ENCODE measurements at places on chromosomes 7 and 10.

GRCh38 chr10:113180401-113181154, 230.5 kb downstream of the TCF7L2 start:
- DNase-seq: no peak

- DNase-seq: no peak
These were observed 30.9 kb upstream of the DKK1 start for GRCh38 chr10:52283174-52283573.

GRCh38 chr7:19999681-20000080, 217.5 kb downstream of the MACC1 start:
- DNase-seq: no peak

DNA sequence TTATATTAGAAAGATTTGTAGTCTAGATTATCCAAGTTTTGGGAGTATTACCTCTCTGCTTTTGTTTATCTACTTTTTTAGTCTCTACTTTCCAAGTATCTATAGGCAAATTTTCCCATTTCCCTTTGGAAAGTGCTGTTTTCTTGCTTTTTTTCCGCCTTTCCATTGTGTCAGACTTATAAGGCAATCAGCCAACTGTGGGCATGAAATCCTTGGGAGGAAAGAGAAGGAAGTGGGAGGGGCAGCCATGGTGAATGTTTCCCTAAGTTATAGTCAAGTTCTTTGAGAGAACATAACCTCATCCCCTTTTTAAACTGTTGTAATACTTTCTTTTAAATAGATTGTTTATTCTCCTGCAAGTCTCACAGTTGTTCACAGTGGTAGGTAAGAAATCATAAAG, 52.6 kb downstream of the PTEN start:
- no peak for DNase-seq

DNA sequence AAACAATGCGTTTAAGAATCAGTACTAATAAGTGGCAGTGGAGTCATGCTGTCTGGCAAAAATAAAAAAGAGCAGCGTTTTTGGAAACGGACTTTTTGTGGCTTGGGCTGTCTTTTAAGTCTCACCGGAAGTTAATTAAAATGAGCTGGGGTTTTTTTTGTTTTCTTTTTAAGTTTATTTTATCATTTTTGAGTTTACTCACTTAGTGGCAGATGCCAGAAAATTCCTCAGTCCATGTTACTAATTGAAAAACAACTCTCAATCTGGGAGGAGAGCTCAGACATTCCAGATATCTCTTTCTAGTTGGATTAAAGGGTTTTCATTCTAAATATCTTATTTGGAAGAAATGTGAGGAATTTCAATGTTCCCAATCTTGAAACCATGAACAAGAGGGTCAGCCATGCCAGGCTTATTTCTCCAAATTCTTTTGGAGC, 133.8 kb upstream of the AGR3 start:
- no peak for DNase-seq

DNA sequence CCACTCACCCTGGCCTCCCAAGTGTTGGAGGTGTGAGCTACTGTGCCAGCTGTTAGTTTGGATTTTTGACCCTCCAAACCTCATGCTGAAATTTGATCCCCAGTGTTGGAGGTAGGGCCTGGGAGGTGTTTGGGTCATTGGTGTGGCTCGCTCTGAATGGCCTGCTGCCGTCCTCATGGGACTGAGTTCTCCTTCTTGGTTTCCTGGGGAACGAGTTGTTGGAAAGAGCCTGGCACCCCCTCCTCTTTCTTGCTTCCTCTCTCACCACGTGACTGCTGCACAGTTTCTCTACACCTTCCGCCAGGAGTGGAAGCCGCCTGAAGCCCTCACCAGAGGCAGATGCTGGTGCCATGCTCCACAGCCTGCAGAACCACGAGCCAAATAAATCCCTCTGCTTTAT, 253.5 kb downstream of the PHTF2 start:
- no peak for DNase-seq

DNA sequence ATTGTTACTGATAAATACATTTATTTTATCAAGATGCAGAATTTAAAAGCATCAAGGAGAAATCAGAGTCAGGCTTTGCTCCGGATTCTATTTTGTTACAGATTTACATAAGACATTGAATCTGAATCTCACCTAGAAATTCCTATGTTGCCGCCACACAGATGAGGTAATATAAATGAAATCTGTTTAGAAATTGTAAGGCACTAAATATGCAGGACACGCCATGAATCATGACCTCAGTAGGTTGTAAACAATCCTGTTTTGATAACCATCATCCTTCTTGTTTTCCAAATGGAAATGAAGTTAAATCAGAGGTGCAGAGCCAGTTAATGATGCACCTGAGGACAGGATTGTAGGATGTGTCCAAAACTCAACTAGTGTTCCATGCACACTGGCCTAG, 778.0 kb downstream of the MAGI2 start:
- no peak for DNase-seq

DNA sequence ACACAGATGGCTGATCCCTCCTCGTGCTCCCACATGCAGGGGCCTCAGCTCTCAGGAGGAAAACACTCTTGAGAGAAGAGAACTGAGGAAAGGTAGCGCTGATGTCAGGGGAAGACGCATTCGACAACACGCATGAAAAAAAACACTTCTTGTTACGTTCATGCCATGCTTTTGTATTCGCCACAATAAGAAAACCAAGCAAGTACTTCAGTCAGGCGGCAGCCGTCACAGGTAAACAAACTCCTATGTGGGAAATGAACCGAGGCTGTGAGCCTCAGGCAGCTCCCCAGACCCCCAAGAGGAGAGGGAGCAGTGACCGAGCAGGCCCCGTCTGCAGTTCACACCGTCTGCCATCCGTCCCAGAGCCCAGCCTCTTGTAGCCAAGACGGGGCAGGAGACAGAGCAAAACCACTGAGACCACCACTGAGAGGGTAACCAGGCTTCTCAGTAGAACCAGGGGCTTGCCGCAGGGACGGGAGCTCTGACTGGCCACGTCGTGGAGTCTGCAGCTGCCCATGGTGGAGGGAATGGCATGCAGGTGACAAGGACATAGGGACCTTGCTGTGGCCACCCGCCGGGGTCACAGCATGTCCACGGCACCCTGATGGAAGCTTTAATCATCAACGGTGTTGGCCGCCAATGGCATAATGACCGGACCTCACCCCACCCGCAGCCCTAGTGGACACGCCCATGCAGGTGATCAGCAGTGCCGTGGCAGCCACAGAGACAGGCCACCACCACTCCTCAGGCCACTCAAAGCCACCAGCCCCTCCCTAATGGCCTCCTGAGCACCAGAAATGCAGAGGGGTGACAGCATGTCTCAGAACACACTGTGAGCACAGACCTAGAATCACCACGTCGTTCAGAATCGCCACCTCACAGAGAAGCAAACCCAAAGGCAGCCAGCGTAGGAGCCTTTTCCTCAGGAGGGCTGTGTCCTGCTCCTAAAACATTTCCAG, 304.3 kb downstream of the PTPRN2 start:
- DNase-seq: no peak

DNA sequence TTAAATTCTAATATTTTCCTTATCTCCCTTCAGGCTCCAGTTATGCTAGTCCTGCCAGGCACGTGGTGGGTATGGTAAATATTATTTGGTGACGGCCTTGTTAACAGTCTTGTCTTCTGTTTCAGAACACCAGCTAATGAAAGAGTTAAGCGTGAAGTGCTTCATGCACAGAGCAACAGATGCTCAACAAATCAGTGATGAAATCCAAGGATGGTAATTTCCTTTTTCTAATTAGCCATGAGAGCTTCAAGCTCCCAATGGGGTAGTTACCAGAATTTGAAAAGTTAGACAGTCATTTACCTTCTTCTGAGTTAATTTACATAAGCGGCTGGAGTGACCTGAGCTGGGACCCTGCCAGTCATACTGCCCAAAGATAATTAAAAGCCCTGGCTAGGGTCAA, 1.9 kb upstream of the OTUD1 start:
- DNase-seq: no peak

GRCh38 chr7:150553163-150553562, 14.0 kb upstream of the GIMAP4 start:
- DNase-seq: no peak

DNA sequence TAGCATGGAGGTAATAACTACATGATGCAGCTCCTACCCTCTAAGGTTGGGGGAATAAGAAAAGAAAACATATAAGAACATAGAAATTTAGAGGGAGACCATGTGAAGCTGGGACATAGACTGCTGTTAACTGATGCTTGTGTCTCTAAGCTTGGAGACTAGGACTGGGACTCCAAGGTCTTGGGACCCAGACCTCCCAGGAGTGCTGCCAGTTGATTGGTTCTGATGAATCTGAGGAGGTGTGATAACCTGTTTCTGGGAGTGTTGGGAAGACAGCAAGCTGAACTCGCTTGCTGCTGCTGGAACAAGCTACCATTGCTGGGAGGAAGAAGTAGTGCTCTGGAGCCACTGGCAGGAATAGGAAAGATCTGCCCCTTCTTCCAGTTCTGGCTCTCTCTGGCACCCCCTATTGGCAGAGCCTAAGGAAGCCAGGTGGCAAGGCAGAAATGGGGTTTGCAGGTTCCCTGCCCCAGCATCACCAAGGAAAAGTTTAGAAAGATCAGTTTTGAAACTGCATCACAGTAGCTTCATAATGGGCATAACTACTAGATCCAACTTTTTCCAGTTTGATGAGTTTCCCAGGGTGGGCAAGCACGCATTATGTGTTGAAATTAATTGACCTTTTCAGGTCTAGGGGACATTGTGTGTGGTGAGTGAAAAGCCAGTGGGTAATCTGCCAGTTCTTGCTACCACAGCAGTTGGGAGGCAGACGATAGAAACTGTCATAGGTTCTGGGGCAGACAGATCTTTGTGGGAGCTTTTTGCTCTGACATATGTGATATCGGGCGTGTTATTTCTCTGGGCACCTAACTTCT, 140.7 kb downstream of the SND1 start:
- DNase-seq: peak; percentile 34

- DNase-seq: no peak
These were observed 66.1 kb downstream of the MBL2 start for GRCh38 chr10:52706332-52707070.

GRCh38 chr10:18378766-18379165, 238.5 kb downstream of the CACNB2 start:
- DNase-seq: no peak

GRCh38 chr7:15891151-15891881, 204.8 kb upstream of the MEOX2 start:
- no peak for DNase-seq

DNA sequence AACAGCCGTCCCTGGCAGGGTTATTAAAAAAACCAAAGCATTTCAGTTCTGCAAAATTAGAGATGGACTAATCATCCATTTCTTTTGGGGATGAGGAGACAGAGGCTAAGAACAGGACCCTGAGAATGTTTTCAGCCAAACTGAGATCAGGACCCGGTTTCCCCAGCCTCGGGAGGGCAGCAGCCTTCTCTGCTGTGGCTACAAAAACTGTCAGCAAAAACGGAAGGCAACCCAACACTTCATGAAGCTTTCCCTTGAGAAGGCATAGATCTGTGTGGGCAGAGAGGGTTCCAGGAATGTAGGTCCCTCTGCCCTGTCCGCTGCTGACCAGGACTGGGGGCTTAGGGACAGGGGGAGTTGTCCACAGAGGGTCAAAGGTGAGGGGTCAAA, 313.5 kb downstream of the TCERG1L start:
- no peak for DNase-seq

GRCh38 chr10:48383393-48383792, 76.9 kb downstream of the MAPK8 start:
- no peak for DNase-seq

GRCh38 chr7:7315851-7316250, 133.5 kb downstream of the C1GALT1 start:
- DNase-seq: no peak

DNA sequence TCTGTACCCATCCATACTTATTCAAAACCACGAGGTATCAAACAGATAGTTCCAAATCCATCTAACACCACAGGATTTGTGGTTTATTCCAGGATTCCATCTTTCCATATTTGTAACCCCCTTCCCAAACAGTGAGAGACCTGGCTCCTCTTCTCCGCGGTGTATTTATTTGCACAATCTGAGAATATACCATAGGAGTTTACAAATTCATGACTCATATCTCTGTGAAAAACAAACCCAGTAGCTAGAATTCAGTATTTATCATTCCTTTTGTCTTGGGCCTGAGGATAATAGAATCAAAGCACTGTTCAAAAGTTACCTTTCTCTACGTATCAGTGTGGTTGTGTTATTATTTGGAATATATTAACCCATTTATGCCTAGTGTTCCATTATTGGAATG, 31.9 kb downstream of the PDSS1 start:
- no peak for DNase-seq

- DNase-seq: no peak
These were observed 26.0 kb upstream of the MCU start for GRCh38 chr10:72665925-72666324.

DNA sequence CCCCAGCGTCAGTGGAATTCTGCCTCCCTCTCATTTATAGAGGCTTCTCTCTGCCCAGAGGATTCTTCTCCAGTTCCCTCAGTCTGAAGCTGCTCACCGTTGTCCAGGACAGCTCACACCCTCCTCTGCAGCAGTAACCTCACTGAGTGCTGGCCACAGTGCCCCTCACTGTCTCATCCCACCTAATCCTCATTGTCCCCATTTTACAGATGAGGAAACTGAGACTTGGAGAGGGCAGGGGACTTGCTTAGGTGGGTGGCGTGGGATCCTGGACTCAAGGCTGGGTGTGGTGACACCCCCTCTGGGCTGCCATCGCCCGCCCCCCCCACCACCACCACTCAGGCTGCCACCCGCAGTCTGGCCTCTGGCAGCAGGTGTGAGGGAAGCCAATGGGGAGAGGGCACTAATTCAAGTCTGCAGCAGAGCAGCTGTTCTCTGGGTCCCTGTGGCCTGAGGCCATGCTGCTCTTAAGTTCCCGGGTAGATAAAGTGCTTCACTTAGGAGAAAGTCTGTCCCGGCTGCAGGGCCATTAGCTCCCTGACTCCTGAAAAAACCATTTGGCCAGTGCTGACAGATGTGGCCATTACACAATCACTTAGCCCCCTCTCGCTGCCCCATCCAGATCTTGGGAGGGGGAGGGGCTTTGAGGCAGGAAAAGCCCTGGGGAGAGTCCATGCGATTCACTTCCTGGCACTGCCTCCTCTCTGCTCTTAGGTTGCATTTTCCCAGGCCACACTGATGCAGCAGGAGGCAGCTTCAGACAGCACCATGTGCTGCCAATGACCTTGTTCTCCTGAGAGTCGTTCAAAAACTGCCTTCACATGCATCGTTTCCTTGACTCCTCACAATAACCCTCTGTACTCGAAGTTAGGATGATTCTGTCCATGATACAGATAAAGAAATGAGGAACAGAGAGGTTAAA, 36.3 kb downstream of the DRGX start:
- no peak for DNase-seq

- no peak for DNase-seq
These were observed 2.8 kb downstream of the GPR15LG start for GRCh38 chr10:84176351-84176750.

GRCh38 chr7:68279827-68280400, 1283.3 kb downstream of the TYW1 start:
- DNase-seq: no peak
